ENCODE measurements at places on chromosomes 2 and 18. TPM values are rescaled to one million over a fixed set of nuclear protein-coding genes. Genes with fewer than 3 reads are reported as not detected.
A peak's percentile ranks its signal among the peaks of the same experiment; 100 is the strongest.

DNA sequence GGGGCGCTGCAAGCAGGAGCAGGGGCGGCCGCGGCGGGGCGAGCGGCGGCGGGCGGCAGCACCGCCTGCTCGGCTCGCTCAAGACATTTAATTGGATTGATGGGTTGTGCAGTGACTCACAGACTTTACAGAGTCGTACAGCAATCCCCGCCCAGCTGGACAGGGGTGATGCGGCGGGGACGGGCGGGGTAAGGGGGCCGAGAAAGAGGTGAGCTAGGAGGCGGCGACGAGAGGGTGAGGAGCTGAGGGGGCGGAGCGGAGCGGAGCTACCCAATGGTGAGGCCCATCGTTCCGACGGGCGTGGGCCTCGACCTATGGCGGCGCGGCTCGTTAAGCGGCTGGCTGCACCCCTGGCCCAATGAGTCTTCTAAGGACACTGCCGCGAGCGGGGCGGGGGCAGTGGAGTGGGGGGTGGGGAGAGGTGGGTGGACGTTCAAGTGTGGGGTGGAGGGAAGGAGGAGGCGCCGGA lies 97.1 kb upstream of the SERTAD2 start:
- DNase-seq: peak; percentile 96

DNA sequence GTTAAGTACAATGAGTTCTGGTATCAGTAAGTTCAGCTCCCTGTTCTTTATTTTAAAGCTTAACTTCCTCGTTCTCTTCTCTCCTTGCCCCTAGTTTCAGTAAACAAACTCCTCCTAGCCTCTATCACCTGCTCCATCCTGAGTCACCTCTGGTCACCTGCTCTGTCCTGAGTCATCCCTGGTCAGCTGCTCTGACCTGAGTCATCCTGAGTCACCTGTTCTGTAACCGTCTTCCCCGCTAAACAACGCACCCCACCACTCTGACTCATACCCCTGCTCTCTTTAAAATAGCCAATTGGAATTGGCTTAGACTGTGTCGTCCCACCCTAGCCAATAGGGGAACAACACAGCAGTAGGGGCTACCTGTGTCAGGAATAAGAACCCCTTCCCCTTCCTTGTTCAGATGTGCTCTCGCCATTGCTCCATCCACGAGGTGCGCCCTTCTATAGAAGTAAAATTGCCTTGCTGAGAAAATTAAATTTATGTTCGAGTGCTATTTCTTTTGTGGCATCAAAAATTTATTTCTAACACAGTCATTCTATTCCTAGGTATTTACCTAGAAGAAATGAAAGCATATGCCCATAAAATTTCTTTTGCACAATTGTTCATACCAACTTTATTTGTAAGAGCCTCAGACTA lies 24.9 kb upstream of the RMND5A start:
- no peak for DNase-seq

- no peak for DNase-seq
Measured at GRCh38 chr2:85956646-85957039, 67.9 kb upstream of the ST3GAL5 start.

DNA sequence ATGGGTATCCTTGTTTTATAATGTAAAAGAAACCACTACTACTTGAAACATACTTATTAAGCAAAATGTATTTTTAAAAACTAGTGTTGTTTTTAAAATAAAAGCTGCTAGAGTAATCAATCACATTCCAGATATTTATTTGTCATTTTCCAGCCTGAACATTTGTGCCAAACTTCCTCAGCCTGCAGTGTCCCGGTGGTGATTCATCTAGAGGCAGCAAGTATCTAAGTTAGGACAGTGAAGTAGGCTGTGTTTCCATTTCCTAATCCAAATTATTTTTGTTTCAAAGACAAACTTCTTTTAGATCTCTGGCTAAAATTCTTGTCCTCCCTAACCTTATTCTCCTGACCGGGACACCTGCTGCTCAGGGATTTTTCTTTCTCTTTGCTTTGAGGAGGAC lies 12.8 kb upstream of the GCG start:
- no peak for DNase-seq

DNA sequence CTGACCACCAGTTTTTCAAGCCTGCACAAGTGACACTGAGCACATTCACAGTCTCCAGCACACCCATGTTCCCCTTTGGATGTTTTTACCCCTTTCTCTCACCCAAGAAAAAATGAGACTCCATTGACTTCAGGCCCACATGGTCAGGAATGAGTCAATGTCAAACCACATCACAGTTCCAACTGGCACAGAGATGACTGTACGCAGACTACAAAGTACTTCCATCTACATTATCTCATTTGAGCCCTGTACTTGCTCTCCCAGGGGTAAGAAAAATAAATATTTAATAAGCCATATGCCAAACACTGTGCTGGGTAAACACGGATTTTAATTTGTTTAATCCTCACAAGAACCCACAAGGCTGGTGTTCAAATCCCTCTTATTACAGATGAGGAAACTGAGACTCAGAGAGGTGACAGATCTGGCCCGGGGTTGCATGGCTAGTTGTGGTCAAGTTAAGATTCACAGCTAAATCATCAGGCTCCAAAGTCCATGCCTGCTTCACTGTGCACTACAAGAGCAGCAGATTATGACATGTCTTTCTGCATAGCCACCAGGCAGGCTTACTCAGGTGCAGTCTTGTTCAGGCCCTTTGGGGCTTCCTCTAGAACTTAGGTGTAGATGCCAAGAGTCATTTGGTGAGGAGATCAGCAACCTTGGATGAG lies 106.1 kb downstream of the TXNL1 start:
- DNase-seq: no peak

The SCTR gene
- not detected for total RNA-seq

The PAIP2B gene
- 31.3 TPM for total RNA-seq
